ENCODE measurements at places on chromosomes 1 and 21. TPM values are rescaled to one million over a fixed set of nuclear protein-coding genes. Genes with fewer than 3 reads are reported as not detected.

DNA sequence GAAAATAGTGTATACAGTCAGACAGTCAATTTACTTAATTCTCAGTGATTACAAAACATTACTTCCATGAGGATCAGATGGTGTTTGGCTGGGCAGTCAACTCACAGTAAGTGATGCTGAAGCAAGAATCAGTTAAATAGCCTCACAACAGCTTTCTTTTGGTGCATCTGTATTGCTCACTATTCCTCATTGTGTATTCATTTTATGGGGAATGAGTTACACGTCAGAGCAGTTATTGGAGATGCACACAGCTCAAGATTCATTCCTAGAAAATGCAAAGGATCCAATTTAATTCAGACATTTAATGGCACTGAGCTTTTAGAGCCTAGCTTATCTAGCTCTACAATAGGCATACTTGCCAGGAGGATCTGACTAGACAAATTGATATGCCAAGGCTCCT, 150.6 kb downstream of the HS2ST1 start:
- DNase-seq: no peak

- no peak for DNase-seq
These were observed 25.7 kb downstream of the JMJD4 start for GRCh38 chr1:227709451-227709850.

GRCh38 chr1:52571783-52572182, 18.9 kb upstream of the TUT4 start:
- DNase-seq: peak; percentile 80

DNA sequence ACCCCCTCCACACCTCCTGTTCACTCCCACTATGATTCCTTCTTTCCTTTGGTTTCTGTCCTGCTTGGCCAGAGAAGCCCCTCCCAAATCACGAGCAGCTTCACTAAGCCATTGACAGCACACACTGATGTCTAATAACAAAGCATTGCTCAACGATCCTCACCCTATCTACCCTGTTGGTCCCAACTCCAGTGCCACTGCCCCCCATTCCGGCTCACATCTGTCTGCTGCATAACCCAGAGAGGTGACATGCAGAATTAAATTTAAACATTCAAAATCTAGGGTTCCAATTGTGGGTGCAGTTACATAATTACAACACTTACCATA, 236.9 kb downstream of the TTLL7 start:
- no peak for DNase-seq

GRCh38 chr1:63795455-63795854, 21.6 kb downstream of the ROR1 start:
- no peak for DNase-seq

- DNase-seq: peak; percentile 5
These were observed 11.4 kb upstream of the MNDA start for GRCh38 chr1:158819461-158820443.

- DNase-seq: peak; percentile 9
These were observed 549 bp downstream of the PARS2 start for GRCh38 chr1:54763816-54764132.

GRCh38 chr1:119147661-119148090, 7.2 kb upstream of the WARS2 start:
- no peak for DNase-seq

GRCh38 chr1:203968761-203969160, 104.2 kb upstream of the SOX13 start:
- DNase-seq: no peak

DNA sequence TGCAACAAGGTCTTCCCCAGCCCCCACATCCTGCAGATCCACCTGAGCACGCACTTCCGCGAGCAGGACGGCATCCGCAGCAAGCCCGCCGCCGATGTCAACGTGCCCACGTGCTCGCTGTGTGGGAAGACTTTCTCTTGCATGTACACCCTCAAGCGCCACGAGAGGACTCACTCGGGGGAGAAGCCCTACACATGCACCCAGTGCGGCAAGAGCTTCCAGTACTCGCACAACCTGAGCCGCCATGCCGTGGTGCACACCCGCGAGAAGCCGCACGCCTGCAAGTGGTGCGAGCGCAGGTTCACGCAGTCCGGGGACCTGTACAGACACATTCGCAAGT, 3.8 kb downstream of the ZBTB18 start:
- no peak for DNase-seq

DNA sequence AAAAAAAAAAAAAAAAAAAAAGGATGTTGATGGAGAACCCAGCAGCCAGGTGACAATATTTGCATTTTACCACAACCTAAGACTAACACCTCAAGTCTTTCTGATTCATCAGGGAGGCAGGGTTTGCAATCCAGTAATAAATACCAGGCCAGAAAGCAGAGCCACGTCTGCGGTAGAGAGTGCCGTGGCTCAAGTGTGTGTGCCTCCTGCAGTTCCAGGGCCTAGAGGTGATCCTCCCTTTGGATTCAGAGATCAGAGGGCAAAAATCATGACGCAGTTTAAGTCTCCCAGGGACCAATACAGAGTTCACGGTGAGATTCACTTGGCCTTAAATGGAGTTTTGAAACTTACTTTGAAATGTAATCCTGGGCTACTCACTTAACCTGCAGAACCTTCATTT, 34.9 kb downstream of the TMCO4 start:
- DNase-seq: peak; percentile 84

DNA sequence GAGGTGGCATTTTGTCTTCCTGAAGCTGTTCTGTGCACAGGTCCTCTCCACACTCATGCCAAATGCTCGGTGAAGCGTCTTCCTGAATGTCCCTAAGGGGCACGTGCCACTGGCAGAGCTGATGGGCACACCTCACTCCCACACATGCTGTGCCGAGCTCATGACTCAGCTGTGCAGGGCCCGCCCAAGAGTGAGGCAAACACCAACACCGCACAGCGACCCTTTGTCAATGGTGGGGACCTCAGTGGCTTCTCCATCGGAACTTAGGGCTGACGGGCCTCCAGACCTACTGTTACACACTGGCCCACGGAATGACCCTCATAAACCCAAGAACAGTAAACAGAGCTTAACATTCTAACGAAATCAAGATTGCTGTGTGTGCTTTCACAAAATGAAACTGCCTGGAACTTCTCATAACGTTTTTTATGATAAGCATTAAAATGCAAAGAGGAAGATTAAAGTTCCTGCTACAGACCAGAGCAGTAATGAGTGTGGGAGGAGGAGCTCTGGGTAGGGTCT, 89.3 kb downstream of the SIM2 start:
- peak; percentile 75 for DNase-seq

DNA sequence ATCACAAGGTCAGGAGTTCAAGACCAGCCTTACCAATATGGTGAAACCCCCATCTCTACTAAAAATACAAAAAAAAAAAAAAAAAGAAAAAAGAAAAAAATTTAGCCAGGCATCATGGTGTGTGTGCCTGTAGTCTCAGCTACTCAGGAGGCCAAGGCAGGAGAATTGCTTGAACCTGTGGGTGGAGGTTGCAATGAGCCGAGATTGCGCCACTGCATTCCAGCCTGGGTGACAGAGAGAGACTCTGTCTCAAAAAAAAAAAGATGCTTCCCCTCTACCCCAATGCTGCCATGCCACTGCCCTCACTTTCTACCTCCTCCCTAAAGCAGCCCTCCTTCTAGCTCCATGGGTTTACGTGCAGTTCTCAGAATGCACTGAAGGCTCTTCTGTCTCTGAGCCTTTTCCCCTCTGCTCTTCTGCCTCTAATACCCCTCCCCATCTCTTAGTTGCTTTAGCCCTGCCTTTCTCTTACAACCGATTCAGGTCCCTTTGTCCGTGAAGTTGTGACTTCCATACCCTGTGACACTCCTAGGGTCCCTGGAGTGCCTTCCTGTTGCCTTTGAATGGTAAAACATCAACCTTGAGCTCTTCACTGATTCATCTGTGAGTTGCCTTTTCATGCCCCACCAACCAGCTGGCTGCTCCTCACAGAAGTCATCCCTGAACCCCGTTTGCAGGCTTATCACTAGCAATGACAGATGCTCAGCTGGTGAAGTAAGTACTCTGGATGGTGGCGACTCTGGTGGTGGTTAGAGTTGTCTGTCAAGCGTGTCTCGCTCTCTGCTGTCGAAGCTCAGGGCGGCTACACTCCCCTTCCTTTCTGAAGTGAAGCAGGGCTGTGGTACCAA, 234.9 kb downstream of the RHOU start:
- DNase-seq: no peak

DNA sequence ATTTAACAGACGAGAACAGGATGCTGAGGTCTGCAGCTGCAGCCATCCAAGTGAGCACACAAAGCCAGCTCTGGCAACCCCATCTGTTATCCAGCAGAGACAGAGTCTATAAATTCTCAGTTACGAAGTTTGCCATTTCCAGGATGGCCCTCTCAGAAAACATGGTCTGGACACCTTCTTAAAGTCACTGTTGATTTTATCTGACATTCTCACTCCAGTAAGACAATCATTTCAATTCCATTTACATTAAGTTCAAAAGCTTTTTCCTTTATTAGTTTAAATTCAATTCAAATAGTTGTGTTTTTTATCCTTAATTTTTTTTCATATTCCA, 125.5 kb downstream of the DMRTB1 start:
- DNase-seq: no peak

DNA sequence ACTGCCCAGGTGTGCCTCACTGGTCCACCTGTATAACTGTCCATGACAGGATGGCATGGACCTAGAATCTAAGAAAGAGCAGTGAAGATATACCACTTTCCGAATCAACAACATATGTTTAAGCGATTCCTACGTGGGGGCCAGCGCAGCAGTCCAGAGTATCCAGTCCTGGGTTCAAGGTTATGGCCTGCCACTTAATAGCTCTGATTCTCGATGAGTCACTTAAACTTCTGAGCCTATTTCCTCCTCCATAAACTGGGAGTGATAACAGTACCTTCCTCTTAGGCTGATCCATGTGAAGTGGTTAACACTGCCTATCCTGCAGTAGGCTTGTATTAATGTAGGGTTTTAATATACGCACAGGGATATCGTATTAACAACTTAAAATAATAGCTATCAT, 2.8 kb downstream of the STPG1 start:
- DNase-seq: no peak

GRCh38 chr1:49298304-49298703, 521.6 kb upstream of the BEND5 start:
- no peak for DNase-seq

DNA sequence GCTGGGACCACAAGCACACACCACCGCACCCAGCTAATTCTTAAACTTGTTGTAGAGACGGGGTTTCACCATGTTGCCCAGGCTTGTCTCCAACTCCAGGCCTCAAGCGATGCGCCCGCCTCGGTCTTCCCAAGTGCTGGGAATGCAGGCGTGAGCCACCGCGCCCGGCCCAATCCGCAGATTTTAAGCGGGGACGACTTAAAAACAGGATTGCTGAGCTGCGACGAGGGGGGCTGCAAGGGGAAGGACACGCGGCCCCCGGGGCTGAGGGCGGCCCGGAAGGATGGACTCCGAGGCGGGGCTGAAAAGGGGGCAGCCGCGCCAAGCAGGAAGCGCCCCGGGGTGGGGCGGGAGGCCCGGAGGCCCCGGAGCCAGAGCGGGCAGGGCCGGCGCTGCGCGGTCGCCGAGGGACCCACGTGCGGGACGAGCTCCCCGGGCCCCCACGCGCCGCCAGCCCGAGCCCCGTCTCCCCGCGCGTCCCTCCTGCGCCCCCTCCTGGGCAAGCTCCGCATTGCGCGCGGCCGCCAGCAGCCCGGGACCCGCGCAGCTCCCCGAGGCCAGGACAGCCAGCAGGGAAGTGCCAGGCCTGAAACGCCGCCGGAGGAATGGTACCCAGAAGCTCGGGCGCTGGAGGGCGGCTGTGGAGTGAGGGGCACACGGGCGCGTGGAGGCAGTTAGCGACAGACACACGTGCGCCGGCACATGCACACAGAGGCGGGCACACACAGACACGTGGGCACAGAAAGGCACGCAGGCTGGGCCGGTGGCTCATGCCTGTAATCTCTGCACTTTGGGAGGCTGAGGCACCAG, 5.5 kb upstream of the PRKCZ start:
- peak; percentile 34 for DNase-seq

DNA sequence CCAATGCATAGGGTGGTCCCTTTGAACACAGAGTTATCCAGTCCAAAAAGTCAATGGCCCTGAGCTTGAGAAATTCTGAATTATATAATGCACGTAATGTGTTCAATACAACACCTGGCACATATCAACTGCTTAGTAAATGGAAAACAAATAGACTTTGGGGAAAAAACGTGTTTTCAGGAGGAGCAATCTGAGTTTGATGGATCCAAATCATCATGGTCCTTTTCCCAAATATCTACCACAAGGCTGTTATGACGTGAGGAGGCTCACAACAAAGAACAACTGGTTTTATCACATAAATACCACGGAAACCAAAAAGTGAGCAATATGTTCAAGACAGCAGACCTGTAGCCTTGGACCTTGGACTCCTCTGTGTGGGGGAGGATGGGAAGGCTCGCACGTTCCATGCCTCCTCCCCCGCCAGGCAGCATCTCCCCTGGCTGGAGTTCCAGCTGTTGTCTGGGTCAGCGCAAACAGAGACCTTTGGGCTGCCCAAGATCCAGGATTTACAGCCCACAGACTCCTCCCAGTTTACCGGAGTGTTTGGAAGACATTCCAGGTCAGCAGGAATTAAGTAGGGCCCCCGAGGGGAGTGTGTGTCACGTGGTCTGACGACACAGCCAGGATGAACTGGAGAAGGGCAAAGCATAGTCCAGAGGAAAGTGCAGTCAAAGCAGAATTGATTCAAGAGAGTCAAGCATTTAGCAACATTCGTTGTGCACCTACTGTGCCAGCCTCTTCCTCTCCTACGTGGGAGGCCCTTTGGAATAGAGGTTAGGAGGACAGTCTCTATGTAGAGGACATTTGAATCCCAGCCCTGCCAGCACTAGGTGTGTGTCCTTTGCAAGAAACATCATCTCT, 32.2 kb upstream of the MED18 start:
- no peak for DNase-seq

GRCh38 chr21:41068967-41069642, 98.9 kb upstream of the BACE2 start:
- DNase-seq: peak; percentile 45

- DNase-seq: no peak
These were observed 923 bp upstream of the IFNGR2 start for GRCh38 chr21:33402001-33402979.

GRCh38 chr1:31765041-31765467, 914 bp upstream of the ADGRB2 start:
- DNase-seq: peak; percentile 37

GRCh38 chr1:162690672-162691434, 58.6 kb downstream of the DDR2 start:
- peak; percentile 94 for DNase-seq

GRCh38 chr1:94926126-94926914, 590 bp downstream of the CNN3 start:
- DNase-seq: peak; percentile 57

FMO5 gene
- 0.07 TPM for total RNA-seq

NEGR1 gene
- total RNA-seq: 1.6 TPM

LEPR gene
- total RNA-seq: 1.5 TPM

LIPI gene
- not detected for total RNA-seq

AKNAD1 gene
- total RNA-seq: 5.0 TPM

CNIH4 gene
- total RNA-seq: 52.3 TPM

ASPM gene
- 33.5 TPM for total RNA-seq

RYR2 gene
- total RNA-seq: 0.40 TPM

SERTAD4 gene
- total RNA-seq: 11.8 TPM

ARHGEF16 gene
- total RNA-seq: 0.05 TPM

ITSN1 gene
- 29.2 TPM for total RNA-seq

TNNI3K gene
- total RNA-seq: not detected

APCS gene
- not detected for total RNA-seq

RIPK4 gene
- total RNA-seq: 0.20 TPM

NUP210L gene
- total RNA-seq: 0.03 TPM

Data from HT1080 (cell line).